ENCODE measurements at places on chromosomes 5 and 9.

GRCh38 chr9:90167914-90168313 lies 474.7 kb downstream of the DIRAS2 start:
- DNase-seq, result peak; percentile 22

- no peak for DNase-seq
These were observed 38.4 kb upstream of the PCA3 start for GRCh38 chr9:76725885-76726284.

DNA sequence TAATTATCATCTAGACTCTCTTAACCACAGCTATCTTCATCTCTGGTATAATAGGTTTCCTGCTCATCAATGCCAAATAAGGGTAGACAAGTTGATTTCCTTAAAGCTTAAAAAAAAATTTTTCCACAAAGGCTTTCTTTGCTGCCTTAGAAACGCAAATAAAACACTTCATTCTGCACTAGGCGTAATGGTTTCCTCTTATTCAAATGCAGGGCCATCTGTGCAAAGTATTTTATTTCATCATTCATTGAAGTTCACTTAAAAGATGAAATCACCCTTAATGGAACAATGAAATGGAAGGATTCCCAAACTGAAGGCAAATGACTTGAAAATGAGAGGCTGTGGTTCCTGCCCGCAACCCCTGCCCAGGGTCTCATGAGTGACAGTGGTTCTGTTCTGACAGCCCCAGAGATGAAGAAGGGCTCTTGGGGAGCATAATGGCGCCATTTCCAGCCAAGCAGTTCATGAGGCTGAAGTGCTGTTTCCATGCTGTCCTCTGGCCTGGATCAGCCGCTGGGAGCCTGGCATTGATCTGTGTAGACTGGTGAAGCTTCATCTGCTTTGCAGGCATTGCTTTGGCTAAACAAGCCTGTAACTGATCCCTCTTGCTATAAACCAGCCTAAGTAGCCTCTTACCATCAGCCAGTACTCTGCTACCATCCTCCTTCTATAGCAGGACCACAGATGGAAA lies 276.9 kb upstream of the WWC1 start:
- DNase-seq, result no peak

- DNase-seq, result no peak
These were observed 48.1 kb upstream of the PCA3 start for GRCh38 chr9:76716085-76716672.

GRCh38 chr5:137113939-137114338 lies 385.2 kb downstream of the SPOCK1 start:
- no peak for DNase-seq

Data from DMS79 (cell line).